ENCODE measurements at places on chromosomes 12 and 14.
A peak's percentile ranks its signal among the peaks of the same experiment; 100 is the strongest.

DNA sequence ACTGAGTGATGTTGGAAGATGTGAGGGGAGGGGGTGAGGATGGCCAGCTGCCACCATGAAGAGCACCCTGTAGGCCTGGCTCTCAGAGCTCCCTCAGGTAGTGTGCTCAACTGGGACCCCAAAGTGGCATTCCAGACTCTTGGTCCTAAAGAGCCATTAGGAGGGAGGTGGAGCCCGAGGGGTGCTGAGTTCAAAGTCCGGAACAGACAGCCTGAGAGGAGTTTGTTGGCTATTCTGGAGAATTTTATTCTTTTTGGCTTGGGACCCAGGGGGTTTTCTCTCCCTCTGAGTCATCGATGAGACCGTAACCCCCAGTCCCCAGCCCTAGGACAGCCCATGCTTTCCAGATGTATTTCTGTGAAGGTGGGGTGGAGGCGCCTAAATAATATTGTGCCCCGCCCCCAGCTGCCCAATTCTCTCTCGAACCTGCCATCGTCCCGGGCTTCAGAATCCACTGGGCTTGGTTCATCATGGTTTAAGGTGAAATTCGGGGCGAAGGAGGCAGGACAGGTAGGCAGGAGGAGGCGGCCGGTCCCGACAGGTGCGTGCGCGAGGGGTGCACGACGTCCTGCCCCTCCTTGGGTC, 690 bp upstream of the RBP5 start:
- DNase-seq: no peak

GRCh38 chr12:64903479-64904152, 79.2 kb downstream of the TBC1D30 start:
- no peak for DNase-seq

DNA sequence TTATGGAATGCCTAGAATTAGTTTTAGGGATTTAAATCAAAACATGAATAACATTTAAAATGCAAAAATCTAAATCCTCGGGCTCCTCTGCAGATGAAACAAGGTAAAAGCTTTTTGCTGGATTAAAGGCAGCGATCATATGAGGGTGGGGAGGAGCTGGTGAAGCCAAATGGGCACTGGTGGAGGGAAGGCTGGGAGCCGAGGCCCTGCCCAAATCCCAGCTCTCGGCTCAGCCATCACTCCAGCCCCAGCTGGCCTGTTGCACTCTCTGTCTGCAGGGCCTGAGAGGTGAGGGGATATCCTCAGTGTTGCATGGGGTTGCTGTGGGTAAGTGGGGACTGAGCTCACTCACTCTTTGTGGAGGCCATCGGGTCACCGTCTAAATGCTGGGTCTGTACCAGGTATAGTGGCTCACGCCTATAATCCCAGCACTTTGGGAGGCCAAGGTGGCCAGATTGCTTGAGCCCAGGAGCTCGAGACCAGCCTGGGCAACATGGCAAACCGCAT, 28.6 kb downstream of the CALM1 start:
- no peak for DNase-seq

DNA sequence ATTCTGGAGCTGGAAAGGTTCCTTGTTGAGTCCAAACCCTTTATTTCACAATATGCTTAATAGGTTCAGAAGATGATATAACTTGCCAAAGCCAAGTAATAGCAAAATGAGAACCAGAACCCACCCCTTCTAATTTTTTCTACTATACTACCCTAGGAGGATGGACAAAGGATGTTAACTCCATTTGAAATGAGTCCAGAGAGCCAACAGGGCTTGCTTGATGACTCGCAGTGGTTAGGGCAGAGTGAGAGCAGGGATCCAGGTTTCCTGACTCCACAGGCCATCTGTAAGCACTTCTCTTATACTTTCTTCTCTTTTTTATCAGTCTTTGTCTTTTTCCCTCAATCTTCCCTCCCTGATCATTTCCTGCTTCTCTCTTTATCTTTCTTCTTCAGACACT, 668.1 kb downstream of the MED13L start:
- no peak for DNase-seq

- DNase-seq: no peak
Measured at GRCh38 chr12:80241576-80242273, 142.4 kb downstream of the OTOGL start.

DNA sequence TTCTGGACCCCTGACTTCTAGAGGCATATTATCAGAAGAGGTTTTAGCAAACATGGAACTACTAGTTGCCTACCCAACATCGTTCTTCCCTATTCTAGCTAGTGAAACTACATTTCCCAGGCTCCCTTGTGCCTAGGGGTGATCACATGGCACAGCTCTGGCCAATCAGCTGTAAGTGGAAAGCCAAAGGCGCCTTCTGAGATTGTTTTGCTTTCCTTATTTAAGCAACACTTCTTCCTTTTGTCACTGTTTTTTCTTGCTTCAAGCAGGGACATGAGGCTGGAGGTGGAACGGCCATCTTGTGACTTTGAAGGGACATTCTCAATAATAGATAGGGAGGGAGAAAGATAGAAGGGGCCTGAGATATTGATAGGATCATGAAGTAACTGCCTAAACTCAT, 136.7 kb downstream of the ZNF664 start:
- no peak for DNase-seq

DNA sequence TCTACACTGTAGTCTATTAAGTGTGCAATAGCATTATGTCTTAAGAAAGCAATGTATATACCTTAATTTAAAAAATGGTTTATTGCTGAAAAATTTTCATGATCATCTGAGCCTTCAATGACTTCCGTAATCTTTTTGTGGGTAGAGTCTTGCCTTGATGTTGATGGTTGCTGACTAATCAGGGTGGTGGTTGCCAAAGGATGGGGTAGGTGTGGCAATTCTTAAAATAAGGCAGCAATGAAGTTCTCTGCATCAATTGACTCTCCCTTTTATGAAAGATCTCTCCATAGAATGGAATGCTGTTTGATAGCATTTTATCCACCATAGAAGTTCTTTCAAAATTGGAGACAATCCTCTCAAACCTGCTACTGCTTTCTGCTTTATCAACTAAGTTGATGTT, 41.1 kb downstream of the BBS10 start:
- no peak for DNase-seq

- DNase-seq: no peak
Measured at GRCh38 chr14:88904864-88905263, 80.4 kb downstream of the TTC8 start.

DNA sequence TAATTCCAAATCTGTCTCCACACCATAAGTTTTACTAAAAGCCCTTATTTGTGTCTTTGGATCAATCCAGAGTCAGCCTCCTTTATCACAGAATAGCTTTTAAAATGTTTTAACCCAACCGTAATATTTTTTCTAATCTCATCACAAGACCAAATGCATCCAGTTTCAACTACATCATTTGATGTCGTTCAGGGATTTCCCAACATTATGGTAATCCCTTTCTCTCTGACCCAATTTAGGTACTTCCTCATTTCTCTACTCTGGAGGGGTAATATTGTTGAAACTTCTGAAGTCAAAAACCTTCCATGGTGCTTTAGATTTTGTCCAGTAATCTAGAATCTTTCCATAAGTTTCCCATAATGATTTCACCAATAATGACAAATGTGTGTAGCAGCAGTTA, 596.8 kb downstream of the SOX5 start:
- DNase-seq: no peak

DNA sequence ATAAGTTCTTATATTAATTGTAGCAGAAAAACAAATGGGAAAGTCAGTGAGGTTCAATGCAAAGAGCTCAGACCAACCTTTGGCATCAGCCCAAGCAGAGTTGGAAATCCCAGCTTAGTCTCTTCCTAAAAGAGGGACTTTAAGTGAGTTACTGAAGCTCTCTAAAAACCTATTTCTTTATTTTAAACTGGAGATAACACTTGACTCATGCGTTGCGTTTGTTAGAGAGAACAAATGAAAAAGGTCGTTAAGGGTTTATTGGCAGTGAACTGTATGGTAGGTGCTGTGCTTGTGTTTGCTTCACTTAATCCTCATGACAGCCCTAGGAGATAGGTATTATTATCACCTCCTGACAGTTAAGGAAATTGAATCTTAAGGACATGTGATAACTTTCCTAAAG, 396.5 kb downstream of the RAD51B start:
- no peak for DNase-seq

GRCh38 chr14:77184396-77185092, 2.9 kb downstream of the TMEM63C start:
- no peak for DNase-seq

DNA sequence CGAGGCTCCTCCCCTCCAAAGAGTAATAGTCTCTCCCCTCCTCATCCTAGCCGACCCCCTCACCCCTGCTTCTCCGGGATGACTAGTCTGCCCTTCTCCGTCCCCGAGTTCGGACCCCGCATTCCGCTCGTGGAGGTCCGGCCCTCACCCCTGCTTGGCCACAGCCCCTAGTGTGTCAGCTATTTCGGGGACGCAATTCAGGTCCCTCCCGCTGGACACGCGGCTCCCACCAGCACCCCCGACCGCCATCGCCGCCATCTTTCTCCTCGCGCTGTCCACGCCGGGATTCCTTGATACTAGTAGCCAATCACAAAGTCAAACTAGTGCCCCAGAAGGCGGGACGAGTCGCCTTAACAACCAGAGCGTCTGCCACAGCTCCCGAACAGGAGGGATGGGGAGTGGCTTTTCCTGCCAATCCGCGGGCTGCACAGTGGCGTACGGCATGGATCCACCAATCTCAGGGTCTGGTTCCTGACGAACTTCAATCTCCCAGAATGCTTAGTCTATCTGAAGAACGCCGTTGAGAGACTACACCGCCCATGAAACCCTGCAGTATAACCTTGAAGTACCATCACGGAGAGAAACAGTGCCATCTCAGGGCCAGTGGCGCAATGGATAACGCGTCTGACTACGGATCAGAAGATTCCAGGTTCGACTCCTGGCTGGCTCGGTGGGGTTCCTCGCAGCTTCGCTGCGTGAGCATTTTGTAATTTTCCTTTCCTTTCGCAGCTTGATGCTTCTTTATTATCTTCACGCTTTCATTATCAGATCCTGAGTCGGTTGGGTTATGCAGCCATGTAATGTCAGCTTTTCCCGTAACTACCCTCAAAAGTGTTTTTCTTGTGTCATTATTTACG, at the start of gene PRMT5:
Gene PRMT5, minus strand, starts transcription at position 273 of the 857 bp plus-strand sequence. Its CDS starts 15 bp downstream, at position 258.
- peak; percentile 97 for DNase-seq

GRCh38 chr12:116959845-116960514, 49.2 kb downstream of the FBXW8 start:
- DNase-seq: no peak

DNA sequence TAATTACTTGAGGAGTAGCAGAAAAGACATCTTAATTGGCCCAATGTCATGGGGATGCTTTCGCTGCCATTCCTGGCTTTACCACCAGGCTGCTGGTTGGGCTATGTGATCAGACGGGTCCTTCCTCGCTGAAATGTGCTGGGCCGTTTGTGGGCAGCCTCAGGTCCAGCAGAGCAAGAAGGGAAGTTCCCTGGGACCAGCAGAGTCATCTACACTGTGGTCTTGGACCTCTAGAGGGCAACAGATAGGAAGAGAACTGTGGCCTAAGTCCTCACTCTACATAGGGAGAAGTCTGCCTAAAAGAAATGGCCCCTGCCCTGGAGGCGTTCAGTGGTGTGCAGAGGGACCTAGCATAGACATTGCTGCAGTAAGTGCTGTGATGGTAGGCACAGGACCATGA, 10.9 kb downstream of the EVL start:
- DNase-seq: no peak

GRCh38 chr12:122862872-122863701, 27.8 kb downstream of the HIP1R start:
- no peak for DNase-seq

- DNase-seq: no peak
Measured at GRCh38 chr14:51314321-51315015, 74.4 kb downstream of the TMX1 start.

GRCh38 chr12:118682656-118683055, 298.7 kb upstream of the SRRM4 start:
- no peak for DNase-seq
